Esophagus muscularis mucosa (tissue), 4 donors: ENCODE measurements at places on chromosomes 7 and 10. TPM values are rescaled to one million over a fixed set of nuclear protein-coding genes. Genes with fewer than 3 reads are reported as not detected.

NEUROD6 gene
- not detected for total RNA-seq

ZC3HAV1L gene
- total RNA-seq, result 15.4 TPM

SAMD9L gene
- 5.1 TPM for total RNA-seq

OR6V1 gene
- total RNA-seq, result not detected

KEL gene
- total RNA-seq, result 0.83 TPM

CCL26 gene
- total RNA-seq, result not detected

FGFR2 gene
- 61.5 TPM for total RNA-seq

FAM25A gene
- not detected for total RNA-seq

CYP2E1 gene
- 0.91 TPM for total RNA-seq

EVX1 gene
- not detected for total RNA-seq

CYP2W1 gene
- total RNA-seq, result not detected

ELN gene
- total RNA-seq, result 646 TPM
